Neural progenitor cell (in vitro differentiated cells): ENCODE measurements at places on chromosomes 13 and 19.

GRCh38 chr13:34822650-34823049 lies 119.4 kb upstream of the NBEA start:
- no peak for DNase-seq

GRCh38 chr13:113407531-113408393 lies 43.8 kb upstream of the GRTP1 start:
- peak; percentile 1 for DNase-seq

- DNase-seq: no peak
Observed at GRCh38 chr13:67934617-67935330, 704.6 kb upstream of the PCDH9 start.

DNA sequence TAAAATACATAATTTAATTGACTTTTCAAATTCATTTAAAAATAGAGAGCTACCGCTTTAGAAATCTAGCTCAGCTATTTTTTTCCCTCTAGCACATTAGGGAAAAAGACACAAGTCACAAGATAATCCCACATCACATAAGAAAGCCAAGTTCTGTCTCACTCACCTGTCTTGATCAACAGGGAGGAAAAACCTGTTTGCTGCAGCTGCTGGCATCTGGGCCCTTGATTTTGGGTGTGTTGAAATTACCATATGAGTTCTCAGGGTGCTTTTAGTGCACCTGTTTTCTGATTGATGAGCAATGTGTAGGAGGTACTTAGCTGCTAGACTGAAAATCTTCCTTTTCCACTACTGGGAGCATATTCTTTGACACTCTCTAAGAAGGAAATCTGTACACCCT lies 53.8 kb downstream of the ZDHHC20 start:
- DNase-seq: no peak

GRCh38 chr13:37074703-37075102 lies 15.2 kb upstream of the SUPT20H start:
- peak; percentile 24 for DNase-seq

DNA sequence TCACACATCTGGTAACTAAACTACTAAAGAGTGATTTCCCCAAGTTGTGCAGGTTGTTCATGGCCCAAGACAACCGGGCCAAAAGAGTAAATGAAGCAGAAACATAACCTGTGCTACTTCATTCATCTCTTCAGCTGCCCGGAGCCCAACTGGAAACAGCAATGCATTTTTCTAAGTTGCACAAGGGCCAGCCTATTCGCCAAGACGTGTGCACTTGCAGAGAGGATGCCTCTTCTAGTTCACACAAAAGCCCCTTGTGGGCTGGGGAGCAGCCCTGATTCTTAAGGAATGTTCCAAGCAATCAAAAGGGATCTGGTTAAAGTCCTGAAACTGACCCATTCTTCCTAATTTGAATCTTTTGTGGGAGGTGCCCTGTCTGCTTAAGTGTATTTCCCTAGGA lies 275.8 kb downstream of the SHISA2 start:
- DNase-seq: peak; percentile 60

GRCh38 chr19:16095071-16095571 lies 16.6 kb upstream of the RAB8A start:
- no peak for DNase-seq

DNA sequence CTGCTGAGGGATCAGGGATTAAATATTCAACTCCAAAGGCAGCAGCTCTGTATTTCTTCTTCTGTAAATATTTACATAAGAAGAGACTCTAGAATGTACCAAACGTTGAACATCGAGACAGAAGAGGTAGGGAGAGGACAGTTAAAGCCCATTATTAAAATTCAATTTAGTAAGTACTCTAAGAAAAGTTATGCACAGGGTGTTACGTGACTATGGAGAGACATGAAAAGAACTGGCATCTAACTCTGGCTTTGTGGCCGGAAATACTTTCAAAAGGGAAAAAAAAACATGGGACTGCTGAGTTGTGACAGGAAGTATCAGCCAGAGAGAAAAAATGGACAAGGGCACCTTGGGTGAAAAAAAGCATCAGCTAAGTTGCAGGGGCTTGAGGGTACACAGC lies 36.7 kb downstream of the LNX2 start:
- DNase-seq: no peak

DNA sequence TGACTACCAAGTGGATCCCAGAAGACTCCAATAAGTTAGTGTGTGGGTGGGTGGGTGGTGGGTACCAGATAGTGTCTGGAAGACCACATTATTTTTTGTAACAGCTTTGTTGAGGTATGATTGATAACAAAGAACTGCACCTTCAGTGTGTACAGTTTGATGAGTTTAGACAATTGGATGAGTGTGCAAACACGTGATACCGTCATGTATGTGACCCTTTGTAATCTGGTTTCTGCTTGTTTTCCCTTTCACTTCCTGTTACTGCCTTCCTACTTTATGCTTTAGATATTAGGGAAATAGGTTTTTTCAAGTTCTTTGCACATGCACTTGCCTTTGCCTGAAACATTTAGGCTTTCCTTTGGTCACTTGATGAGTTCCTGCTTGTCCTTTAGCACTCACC lies 8.5 kb downstream of the RPL21 start:
- DNase-seq: no peak

DNA sequence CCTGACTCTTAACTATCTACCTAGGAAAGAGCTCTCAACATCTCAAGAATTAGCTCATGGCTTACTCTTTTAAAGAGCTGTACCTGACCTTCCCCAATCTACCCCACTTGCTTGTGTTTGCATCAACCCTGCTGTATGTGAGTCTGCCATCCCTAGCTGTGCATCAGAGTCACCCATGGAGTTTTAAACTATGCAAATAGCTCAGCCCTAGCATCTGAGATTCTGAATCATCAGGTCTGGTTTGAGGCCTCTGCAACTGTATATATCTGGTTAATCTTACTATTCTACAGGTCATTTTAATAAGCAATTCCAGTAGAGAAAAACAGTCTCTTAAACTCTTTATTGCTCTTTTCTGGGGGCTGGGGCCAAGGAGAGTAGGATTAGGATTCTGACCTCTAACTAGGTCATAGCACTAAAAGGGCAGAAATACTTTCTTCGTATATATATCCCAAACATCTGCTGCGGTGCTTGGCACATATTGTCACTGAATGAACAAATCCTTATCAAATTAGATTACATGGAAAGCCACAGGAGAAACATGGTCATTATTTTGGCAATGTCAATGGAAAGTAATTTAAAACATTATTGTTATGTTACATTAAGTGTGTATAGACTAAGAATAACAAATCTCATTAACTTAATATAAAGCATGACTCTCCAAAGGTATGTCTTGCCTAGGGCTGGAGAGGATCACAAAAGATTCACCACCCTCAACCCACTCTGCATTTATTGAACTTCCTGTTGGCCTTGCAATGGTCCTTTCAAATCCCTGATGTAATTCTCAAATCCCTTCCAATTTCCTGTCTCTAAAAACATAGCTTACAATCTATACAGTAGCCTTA lies 232.2 kb downstream of the DACH1 start:
- DNase-seq: no peak

DNA sequence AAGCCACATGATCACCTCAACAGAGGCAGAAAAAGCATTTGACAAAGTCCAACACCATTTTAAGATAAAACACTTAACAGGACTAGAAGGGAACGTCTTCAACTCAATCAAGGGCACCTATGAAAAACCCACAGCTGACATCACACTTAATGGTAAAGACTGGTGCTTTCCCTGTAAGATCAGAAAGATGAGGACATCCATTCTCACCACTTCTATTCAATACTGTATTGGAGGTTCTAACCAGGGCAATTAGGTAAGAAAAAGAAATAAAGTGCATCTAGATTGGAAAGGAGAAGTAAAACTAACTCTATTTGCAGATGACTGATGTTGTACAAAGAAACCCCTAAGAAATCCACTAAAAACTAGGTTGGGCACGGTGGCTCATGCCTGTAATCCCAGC lies 11.2 kb upstream of the AKAP8 start:
- DNase-seq: no peak

DNA sequence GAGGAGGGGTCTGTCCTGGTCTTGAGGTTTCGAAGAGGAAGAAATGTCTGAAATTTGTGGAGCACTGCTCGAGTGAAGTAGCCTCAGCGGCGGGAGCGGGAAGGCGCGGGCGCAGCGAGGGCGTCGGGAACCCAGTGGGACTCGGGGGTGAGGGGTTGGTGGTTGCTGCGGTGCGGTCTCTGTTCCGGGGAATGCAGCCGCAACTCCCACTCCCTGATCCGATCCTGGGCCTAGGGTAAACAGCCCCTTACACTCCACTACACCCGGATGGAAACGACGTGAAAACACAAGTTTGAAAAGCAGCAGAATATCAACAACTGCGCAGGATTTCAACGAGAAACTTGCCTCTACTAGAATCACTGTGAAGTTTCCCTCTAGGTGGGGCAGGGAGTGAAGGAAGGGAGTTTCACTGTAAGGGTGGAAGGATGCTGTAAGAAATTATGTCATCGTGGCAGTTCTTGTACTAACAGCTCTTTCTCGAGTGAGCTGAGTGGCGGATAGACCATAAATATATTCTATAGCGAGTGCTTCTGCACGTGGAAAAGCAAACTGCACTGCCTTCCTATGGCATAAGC lies 2.0 kb upstream of the KLF12 start:
- no peak for DNase-seq

- no peak for DNase-seq
Observed at GRCh38 chr19:7999376-7999775, 6.1 kb downstream of the ELAVL1 start.

GRCh38 chr13:71828117-71828516 lies 38.9 kb downstream of the DACH1 start:
- DNase-seq: no peak

- no peak for DNase-seq
Observed at GRCh38 chr13:51412431-51412830, 40.4 kb downstream of the INTS6 start.

GRCh38 chr13:109567315-109567714 lies 219.1 kb downstream of the IRS2 start:
- no peak for DNase-seq

DNA sequence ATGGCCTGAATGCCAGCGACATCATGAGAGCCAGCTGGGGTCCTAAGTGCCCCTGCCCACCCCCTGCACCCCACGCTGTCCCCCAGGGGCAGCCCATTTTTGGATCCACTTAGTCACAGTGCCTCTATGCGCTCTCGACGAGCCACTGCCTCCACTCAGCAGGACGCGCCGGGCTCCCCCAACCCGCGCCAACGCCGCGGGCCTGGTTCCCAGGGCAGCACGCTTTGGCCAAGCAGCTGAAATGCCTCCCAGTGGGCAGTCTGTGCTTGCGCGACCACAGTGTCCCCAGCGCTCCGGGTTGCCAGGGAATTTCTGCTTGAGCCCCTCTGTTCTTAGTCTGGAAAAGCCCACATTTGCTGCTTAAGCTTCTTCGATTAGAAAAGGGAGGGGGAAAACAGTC lies 39.4 kb downstream of the TMED1 start:
- DNase-seq: no peak
